ENCODE measurements at places on chromosomes 5 and 9. TPM values are rescaled to one million over a fixed set of nuclear protein-coding genes. Genes with fewer than 3 reads are reported as not detected.

RNF145 gene
- total RNA-seq: 57.8 TPM

GMCL2 gene
- total RNA-seq: under 0.01 TPM

CYSRT1 gene
- 0.51 TPM for total RNA-seq

TMEM8B gene
- total RNA-seq: 3.0 TPM

TYRP1 gene
- total RNA-seq: 0.17 TPM

ACSL6 gene
- 0.26 TPM for total RNA-seq

TLX3 gene
- total RNA-seq: not detected

COX7C gene
- total RNA-seq: 202 TPM

FOXD4L6 gene
- total RNA-seq: not detected

ASS1 gene
- total RNA-seq: 223 TPM

WDR70 gene
- total RNA-seq: 37.5 TPM

PPP1R26 gene
- 8.9 TPM for total RNA-seq

MARCOL gene
- total RNA-seq: not detected

C5orf52 gene
- not detected for total RNA-seq

HDHD3 gene
- 14.2 TPM for total RNA-seq

HMCN2 gene
- under 0.01 TPM for total RNA-seq

TXNDC8 gene
- not detected for total RNA-seq

PCDHB7 gene
- total RNA-seq: 1.5 TPM

FLT4 gene
- 0.17 TPM for total RNA-seq

LCP2 gene
- total RNA-seq: not detected

PITX1 gene
- 3.1 TPM for total RNA-seq

JADE2 gene
- total RNA-seq: 45.9 TPM

SPINK4 gene
- total RNA-seq: not detected

GFPT2 gene
- 26.7 TPM for total RNA-seq

ECSCR gene
- total RNA-seq: not detected

GFRA3 gene
- total RNA-seq: not detected

NR6A1 gene
- total RNA-seq: 0.26 TPM

FCHSD1 gene
- 15.4 TPM for total RNA-seq

CKMT2 gene
- total RNA-seq: 19.3 TPM

SPAG8 gene
- total RNA-seq: 1.3 TPM

ANKRD34B gene
- not detected for total RNA-seq

PCDHGA3 gene
- total RNA-seq: 1.5 TPM

SPTAN1 gene
- 229 TPM for total RNA-seq

ANKRD55 gene
- under 0.01 TPM for total RNA-seq

SLC26A2 gene
- total RNA-seq: 11.6 TPM

PDLIM4 gene
- total RNA-seq: 67.2 TPM

GABRA6 gene
- total RNA-seq: not detected

DRD1 gene
- total RNA-seq: 2.6 TPM

GNA14 gene
- total RNA-seq: 0.26 TPM

IFNA13 gene
- total RNA-seq: not detected

NXNL2 gene
- 1.3 TPM for total RNA-seq

NPR3 gene
- total RNA-seq: 14.9 TPM

ELOVL7 gene
- under 0.01 TPM for total RNA-seq

SPOCK1 gene
- 30.3 TPM for total RNA-seq

SLC27A6 gene
- 0.26 TPM for total RNA-seq

SIL1 gene
- 85.5 TPM for total RNA-seq

GAS1 gene
- 7.4 TPM for total RNA-seq

SH3TC2 gene
- 0.26 TPM for total RNA-seq

Data from fibroblast of lung (primary cell).